Activated CD4-positive, alpha-beta T cell treated with anti-CD3 and anti-CD28 coated beads, Interleukin-2, amount 50 U/mL, for 16 hours (primary cell): ENCODE measurements at places on chromosomes 1 and 21.

GRCh38 chr21:26686278-26686677 is 113.2 kb upstream of the CYYR1 start:
- peak; percentile 34 for DNase-seq

DNA sequence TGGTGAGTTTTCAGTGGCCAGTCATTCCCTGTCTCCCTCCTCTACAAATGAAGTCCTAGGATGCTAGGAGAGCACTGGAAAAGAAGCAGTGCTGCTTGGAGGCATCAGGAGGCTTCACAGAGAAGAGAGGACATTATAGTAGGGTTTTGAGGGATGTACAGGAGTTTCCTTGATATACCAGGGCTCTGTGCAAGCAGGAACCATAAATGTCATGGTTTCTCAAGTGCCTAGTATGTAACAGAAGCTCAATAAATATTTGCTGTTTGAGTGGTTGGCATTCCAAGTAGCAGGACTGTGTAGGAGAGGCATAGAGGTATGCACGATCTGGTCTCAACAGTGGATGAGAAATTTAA is 133.5 kb upstream of the WNT4 start:
- no peak for DNase-seq

DNA sequence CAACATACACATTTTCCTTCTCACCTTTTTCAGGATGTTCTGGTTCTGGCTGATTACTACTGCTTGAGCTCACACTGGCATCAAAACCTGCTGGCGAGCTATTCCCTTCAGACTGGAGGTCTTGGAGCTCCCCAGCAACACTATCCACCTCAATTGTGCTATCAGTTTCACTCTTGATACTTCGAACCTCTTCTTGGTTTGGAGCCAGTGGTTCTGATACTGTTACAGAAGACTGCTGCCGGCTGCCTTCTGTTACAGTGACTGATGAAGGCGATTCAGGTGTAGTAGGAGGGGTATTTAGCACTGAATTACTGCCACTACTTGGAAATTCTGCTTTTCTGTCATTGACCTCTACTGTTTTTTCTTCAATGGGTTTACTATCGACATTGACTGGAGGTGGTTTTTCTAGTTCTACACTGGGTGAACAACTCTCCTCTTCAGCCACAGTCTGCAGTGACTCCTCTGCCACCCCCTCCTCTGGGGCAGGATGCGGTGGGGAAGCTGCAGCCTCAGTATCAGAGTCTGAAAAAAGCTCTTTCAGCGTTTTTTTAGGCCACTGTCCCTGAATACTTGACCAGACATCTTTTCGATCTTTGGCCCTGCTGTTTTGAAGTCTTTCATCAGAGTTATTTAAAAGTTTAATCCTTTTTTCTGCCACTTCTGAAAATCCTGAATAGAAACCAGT is 20.7 kb upstream of the RBM34 start:
- DNase-seq = no peak

DNA sequence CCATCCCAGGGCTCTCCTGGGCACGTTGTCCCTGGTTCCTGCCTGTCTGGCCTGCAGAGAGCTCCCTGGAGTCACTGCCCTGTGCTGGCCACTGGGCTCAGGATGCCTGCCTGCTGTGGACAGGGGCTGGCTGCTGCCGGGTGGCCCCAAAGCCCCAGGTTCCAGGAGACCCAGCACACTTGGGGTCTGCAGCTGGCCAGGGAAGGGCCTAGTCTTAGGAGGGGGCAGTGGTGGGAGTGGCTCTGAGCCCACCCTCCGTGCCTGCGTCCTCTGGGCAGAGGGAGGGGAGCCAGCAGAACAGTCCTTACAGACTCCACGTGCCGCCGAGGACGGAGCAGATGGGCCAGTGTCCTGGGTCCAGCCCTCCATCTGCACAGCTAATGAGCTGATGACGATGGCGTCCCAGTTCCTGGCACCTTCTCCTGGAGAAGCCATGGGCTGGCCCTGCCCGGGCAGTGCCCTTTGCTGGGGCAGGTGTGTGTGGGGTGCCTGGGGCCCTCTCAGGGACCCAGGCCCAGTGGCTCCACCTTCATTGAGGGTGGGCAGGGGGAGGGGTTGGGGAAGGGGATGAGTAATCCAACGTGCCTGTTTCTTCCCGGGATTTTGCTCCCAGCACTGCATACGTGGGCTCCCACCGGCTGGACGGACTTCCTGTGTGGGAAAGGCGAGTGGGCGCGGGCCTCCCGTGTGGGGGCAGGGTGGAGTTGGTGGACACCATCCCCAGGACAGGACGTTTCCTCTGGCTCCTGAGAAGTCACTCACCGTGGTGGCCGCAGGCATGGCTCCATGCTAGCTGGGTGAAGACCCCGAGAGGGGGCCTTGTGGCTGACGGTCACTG is 6.8 kb upstream of the PLCH2 start:
- no peak for DNase-seq

DNA sequence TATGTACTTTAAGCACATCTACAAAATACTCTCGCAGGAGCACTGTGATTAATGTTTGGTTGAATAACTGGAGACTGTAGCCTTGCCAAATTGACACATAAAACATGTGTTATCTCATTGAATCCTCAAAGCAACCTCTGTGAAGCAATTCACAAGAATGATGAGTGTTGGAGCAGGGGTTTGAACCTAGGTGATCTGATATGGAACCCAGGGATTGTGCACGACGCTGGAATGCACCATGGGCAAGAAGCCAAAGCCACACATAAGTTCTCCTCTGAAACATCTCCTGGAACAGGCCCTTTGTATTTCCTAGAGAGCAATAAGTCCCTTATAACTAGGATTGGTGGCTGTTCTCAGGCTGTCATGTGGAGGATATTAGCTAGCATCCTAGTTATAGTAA is 124.6 kb upstream of the IVNS1ABP start:
- DNase-seq = no peak

DNA sequence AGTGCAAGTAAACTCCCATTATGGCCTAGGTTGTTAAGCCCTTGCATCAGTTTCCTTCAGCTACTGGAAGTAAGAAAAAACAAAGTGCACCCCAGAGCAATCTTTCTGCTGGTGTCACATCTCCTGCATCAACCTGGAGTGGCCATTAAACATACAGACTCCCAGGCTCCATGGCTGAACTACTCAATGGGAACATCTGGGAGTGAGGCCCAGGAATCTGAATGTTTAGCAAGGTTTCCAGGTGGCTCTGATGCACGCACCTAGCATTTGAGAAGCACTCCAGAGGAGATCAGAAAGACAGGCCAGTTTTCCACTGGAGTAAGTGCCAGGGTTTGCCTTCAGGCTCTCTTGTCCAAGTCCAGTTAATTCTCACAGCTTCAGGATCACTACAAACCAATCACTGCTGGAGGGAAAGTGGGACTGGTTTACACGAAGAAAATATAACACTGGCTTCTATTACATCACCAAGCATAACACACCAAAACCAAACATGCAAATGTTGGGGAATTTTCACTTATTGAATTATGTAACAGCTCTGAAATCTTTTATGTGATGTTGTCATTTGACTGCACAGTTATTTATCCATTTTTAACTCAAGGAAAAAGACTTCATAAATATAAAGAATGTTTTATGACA is 22.3 kb upstream of the ABCA4 start:
- DNase-seq = no peak

DNA sequence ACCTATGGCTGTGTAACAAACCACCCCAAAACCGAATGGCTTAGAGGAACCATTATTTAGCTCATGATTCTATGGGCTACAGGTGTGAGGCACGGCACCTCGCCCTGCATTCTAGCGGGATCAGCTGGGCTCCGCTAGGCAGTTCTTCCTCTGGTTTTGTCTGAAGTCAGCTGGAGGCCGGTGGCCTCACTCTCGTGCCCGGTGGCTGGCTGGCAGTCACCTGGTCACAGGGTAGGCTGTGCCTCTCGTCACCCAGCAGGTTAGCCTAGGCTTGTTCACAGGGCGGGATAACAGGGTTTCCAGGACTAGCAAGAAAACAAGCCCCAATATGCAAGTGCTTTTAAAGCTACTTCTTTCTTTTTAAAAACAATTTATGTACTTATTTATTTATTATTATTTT is 16.3 kb upstream of the AGPAT3 start:
- no peak for DNase-seq

DNA sequence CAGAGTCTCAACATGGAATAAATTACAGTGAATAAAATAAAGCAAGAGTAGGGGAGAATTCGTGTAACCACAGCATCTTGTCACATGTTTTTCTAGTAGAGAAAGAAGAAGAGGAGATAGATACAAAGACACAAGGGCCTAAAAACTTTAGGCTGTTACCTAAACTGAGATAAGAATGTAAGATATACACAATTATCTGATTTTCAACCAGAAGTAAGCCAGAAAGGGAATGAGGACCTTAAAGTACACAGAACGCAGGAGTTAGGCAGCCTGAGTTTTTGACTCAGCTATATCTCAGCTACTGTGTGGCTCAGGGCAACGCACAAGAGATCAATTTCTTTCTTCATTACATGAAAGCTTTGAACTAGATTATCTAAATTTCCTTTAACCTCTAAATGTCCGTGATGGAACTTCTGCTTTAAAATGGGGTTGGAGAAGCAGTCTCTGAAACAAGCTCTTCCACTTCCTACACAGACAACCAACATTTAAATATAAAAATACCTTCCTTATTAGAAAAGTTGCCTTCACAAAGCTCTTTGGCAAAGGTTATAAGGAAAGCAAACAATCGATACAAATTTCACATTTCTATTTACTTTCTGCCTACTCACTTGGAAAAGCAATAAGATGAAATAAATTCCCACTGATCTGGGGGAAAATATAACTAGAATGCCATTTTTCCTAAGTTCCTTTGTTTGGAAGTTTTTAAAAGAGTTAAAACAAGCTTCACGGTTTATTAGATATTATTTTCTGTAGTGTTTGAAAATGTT is 5.2 kb upstream of the RGS13 start:
- DNase-seq = no peak

GRCh38 chr1:65174585-65174984 is 26.6 kb downstream of the AK4 start:
- DNase-seq = no peak

DNA sequence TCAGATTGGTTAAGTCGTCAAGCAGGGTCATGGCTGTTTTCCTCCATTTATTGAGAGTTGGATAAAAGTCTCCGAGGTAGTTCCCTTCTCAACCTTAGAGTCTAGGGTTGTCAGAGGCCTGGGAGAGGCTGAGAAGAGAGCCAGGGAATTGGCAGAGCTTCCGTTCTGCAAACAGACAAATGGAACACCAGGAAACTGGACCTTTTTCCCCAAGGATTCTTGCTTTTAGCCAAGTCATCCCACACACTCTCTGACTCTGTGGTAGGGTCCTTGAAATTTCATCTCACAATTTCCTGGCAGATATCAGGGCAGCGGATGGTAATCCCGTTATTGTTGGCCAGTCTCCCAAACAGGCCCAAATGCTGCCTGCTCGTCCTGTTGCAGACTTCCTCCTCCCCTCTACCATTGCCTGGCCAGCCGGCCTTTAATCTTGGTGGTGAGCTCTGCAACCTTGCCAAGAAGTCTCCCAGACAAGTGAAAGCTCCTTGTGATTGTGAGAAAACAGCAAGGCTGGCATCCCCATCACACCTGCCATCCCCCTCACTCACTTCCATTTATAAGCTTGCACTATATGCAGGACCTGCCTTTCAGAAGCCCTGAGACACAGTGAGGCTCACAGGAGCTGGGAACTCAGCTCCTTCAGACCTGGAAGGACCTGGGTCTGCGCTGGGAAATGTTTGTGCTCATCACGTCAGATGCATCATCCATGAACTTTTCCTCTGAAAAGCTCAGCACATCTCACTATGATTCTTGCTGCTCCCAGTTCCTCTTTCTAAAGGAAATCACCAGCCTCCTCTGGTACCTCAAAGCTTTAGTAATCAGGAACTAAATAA is 13.7 kb upstream of the SRP9 start:
- no peak for DNase-seq

- DNase-seq = no peak
These were observed 57.6 kb upstream of the PPM1J start for GRCh38 chr1:112772781-112773180.

GRCh38 chr21:29989634-29990234 is 49.9 kb upstream of the GRIK1 start:
- DNase-seq = no peak

GRCh38 chr21:34105947-34106541 is 32.7 kb downstream of the MRPS6 start:
- DNase-seq = no peak

DNA sequence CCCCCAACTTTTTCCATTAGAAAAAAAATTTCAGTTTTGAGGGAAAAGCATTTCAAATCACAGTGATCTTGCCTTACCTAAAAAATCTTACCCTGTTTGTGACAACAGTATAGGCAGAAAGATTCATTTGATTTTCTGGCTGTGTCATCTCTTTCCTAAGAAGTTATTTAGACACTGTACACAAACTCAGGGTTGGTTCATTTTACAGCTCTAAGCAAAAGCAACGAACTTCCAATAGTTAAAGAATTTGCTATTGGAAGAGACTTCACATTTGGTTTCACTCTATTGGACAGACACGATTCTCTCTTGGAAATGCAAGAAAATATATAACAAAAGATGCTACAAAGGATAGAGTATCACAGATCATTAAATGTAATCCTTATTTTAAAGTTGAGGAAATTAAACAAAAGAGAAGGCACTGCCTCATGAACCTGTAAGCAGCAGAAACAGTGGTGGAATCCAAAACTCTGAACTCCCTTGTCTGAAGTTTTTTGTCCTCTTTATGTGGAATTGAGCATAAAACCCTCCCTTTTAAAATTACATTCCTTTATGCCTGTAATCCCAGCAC is 20.8 kb downstream of the EYA3 start:
- no peak for DNase-seq

GRCh38 chr1:244280859-244281258 is 170.8 kb downstream of the ADSS2 start:
- no peak for DNase-seq

DNA sequence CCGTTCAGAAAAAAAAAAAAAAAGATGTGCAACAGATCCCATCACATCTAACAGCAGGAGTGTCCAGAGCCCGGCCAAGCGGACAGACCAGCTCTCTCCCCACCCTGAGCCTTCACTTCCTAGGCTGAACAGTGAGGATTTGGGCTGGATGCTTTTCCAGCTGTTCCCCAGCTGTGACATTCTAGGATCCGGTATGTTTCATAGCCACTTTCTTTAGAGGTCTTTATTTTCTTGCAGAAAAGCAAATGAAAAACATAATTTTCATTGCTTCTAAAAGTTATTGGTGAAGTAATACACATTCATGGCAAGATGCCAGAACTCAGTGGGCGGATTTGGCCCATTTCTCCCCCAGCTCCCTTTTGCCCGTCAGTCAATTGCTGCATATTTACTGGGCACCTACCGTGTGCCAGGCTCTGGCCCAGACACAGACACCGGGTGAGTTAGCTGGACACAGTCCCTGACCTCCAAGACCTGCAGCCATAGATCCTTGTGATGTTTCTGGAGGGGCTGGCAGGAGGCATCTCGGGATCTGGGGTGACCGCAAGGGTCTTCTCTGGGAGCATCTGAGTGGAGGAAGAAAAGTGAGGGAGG is 213.7 kb upstream of the VAMP3 start:
- no peak for DNase-seq
